ENCODE measurements at places on chromosomes 4 and X.

DNA sequence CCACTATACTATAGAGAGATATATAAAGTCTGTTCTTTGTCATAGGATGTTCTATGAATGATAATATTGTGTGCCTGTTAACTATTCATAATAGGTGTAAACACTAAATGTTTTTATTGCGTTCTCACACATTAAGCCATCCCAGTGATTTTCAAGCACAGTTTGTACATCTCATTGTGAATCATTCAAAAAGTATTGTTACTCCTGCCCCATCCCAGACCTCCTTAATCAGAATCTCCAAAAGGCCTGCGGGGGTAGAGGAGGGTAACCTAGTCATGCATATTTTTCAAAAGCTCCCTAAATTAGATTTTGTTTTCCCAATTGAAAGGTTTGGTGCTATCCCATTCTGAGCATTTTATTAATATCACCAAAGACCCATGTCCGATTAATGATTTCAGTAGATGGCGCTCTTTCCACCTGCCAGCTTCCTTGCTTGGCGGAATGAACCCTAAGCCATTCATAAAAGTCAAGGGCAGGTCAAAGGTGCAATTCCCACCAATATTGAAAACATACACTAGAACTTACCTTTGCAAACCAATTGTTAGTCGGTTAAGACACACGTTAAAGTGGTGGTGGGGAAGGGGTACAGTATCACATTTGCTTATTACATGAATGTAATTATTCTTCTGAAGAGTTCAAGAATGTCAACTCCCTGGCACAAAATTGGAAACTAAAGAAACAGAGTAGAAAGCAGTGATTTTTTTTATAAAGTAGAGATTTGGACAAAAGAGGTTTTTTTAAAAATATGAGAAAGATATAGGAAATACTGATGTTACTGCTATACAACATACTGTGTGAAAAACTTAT lies 5.8 kb upstream of the TET2 start:
- peak; percentile 9 for DNase-seq

DNA sequence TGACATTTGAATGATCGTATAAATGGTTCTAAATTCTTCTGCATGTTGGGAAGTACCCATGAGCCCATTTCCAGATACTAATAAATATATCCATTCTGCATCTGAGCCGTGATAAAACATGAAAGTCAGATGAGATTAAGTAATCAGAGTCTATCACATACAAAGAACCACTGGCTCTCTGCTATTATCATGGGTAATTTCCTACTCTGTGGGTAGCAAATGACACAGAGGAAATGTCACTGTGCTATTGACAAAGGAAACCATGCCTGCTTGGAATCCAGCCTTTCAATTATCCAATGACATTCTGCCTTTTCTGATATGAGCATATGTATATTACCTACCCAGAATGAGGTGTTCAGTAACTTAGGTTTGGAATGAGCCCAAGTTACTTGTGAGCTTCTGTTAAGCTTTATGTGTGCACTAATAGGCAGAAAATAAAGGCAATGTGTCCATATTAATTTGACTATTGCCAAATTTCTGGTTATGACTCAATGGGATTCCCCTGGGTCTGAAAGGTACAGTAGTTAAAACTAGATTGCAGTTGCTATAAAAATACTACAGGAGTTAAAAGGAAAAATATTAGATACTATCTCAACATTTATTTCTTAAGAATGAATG lies 238.7 kb upstream of the KCNIP4 start:
- DNase-seq = no peak

DNA sequence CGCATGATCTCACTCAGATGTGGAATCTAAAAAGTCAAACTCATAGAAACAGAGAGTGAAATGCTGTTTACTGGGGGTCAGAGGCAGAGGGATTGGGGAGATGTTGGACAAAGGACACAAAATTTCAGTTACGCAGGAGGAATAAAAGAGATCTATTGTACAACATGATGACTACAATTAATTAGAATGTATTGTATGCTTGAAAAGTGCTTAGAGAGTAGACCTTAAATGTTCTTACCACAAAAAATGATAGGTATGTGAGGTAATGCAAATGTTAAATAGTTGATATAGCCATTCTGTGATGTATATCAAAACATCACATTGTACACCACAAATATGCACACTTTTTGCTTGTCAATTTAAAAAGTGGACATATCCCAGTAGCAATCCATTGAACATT lies 36.1 kb upstream of the PHKA2 start:
- no peak for DNase-seq

GRCh38 chrX:123962006-123962467 lies 531 bp downstream of the STAG2 start:
- DNase-seq = peak; percentile 53

DNA sequence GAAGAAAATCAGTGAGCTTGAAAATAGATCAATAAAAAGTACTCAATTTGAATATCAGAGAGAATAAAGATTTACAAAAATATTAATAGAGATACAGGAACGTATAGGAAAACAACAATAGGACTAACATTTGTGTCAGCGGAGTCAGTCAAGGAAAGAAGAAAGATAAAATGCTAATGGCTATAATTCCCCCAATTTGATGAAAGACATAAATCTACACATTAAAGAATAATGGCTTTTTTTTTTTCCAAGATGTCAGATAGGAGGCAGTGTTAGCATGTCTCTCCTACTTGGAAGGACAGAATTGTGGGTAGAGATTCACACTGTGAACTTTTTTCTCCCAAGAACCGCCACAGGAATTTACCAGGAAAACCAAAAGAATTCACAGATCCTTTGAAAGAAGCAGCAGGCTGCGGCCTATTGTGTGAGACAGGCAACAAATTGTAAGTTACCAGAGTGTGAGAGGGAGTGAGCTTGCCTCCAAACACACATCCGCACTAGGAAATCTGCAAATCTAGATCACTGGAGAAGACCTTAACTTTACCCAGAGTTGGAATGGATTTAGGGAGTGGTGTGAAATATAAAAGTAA lies 249.9 kb downstream of the PRDM5 start:
- no peak for DNase-seq

GRCh38 chr4:184061582-184061981 lies 156.1 kb downstream of the ENPP6 start:
- DNase-seq = no peak

DNA sequence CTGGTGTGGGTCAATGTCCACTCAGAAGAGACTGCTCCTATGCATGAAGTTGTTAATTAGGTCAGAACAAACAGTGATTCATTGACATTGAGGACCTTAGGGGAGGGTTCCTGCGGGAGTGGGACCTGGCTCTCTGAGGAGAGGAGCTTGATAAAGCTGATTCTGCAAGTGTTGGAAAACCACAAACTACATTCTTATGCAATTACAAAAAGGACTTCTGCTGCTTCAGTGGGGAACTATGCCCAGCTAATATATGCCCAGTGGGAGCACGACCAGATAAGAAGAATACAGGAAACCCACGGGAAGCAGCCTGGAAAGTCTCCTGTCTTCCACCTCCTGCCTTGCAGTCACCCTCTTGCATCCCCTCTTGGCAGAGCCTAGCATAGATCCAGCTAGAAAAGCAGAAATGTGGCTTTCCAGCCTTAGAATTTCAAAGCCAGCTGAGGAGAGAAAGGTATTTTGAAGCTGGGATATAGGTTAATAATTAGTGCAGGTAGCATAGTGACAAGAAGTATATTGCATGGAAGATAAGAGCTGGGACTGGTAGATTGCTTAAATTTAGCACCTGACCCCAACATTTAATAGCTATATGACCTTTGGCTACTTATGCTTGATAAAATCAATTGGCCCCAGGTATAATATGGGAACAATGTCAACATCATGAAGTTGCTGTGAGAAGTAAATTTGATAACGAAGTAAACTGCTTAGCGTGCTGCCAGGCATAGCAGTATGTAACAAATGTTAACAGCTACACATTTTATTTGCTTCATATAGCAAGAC lies 34.9 kb upstream of the UGT8 start:
- no peak for DNase-seq

- no peak for DNase-seq
Observed at GRCh38 chr4:168942985-168943384, 67.1 kb downstream of the CBR4 start.

- DNase-seq = no peak
Observed at GRCh38 chr4:101853691-101854090, 63.2 kb downstream of the BANK1 start.

DNA sequence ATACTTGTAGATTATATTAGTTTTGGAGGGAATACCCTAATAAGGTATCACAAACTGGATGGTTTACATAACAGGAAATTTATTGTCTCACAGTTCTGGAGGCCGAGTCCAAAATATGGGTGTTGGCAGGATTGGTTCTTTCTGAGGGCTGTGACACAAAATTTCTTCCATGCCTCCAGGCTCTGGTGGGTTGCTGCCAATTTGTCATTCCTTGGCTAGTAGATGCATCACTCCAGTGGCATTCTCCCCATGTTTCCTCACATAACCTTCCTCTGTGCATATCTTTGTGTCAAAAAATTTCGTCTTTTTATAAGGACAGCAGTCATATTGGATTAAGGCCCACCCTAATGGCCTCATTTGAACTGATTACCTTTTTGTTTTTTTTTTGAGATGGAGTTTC lies 49.3 kb downstream of the APELA start:
- DNase-seq = no peak

GRCh38 chr4:177489471-177490246 lies 47.4 kb upstream of the AGA start:
- no peak for DNase-seq

GRCh38 chrX:13050151-13050550 lies 5.7 kb upstream of the FAM9C start:
- DNase-seq = no peak

DNA sequence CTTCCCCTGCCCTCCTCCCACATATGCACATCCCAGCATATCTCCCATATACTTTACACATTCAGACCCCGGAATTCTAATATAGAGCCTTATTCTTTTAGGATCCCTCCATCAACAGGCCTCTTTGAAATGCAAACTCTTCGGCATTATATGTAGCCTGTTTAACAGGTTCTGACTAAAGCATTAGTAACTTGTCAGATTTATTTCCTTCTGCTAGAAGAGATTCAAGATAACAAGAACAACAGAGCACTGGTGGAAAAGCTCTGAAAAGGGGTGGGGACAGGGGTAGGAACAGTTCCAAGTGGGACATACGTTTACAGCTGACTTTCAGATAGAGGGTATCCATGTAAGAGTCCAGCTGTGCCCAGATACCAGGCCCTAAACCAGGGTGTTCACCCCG lies 31.7 kb upstream of the PRPS1 start:
- DNase-seq = no peak

DNA sequence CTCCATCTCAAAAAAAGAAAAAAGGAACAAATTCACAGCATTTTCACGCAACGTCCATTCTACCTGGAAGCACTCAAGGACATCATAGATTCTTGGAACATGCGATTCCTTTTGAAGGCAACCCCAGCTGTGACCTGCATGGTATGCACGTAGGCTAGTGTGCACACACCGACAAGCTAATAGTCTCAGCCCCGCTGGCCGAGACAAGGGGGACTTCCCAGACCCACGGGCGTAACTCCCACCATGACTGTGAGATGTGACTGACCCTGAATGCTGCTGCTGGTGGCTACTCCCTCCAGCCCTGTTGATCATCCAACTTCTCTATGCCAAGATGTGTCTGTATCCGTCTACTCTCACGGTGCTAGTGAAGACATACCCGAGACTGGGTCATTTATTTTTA lies 78.3 kb downstream of the CRLF2 start:
- DNase-seq = no peak

DNA sequence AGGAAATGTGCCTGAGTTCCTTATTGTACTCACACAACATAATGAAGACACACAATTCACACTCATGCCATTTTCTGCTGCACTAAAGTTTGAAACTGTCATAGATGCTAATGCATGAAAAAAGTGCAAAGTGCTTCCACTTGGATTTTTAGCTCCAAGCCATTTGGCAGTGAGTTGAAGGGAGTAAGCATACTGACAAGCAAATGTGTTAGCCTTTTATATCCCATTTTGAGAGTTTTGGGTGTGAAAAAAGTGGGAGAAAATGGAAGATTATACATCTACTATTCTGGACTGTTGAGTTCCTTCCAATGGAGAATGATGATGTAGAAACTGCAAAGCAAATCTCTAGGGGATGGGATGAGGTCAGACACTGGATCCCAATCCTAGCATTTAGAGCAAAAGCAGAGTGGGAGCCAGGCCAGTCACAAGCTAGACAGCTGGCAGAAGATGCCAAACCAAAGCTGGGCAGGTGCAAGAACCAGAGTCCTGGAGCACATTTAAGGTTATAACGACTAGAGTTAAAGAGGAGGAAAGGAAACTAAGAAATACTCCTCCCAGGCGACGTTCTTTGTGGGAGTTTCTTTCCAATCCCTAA lies 216.8 kb downstream of the FBXO8 start:
- DNase-seq = no peak

DNA sequence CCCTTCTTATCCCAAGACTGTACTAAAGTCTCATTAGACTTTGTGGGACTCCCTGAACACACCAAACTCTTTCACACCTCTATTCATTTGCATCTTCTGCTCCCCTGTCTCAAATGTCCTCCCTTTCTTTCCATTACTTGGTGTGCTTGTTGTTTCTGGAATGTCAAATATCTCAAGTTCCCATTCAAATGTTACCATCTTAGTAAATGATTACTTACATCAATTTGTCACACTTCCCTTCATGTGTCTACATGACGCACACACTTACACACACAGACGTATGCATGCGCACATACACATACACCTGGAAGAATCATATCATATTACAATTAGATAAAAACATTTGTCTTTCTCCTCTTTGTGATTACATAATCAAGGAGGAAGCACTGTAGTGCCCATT lies 210.8 kb upstream of the TEX13C start:
- no peak for DNase-seq

DNA sequence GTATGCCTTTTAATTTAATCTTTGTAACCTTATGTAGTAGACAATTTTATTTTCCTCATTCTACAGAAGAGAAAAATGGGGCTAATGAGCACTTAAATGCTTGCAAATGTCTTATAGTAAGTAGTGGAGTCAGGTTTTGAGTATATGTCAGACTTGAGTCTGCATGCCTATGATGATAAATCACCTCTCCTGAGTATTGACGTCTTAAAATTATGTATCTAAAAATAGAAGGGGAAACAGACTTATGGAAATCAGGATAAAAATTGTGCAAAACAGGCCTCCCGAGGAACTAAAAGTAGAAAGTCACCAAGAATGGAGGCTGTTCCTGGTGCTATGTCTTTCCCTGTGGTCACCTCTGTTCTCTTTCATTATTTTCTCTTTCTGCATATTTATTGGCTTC lies 92.7 kb downstream of the STIM2 start:
- DNase-seq = no peak

- DNase-seq = peak; percentile 87
Observed at GRCh38 chrX:49977319-49978090, 55.1 kb downstream of the CLCN5 start.

DNA sequence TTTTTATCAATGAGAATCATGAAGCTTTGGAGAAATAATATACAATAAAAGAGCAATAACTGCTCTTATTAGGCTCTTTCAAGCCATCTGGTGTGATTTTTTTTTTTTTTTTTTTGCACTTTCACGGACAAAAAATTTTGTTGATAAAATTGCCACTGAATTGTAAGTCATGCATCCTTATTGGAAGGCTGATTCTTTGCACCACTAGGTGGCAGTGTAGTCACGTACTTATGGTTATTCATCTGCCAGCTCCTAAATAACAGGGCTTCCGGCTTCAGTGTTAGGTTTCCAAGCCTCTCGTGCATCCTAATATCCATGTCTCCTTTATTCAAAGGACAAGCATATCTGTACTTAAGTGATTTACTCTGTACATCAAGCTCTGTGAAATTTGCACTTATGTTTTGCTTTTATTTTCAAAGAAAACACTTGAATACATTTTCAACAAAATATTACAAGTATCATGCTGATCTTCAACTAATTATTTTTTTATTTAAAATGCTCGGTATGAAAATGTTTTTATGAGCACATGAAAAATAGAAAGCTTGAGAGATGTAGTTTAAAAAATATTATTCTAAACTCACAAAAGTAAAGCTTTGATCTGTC lies 1578.3 kb upstream of the TENM3 start:
- DNase-seq = peak; percentile 11

Measured in NCI-H1694 treated with DMSO at 0.1 percent for 48 hours (cell line).